ENCODE measurements at places on chromosomes 12 and 14.

- DNase-seq: no peak
Observed at GRCh38 chr12:69978020-69978419, 153.0 kb downstream of the MYRFL start.

GRCh38 chr12:28089338-28089737 is 100.9 kb upstream of the CCDC91 start:
- no peak for DNase-seq

GRCh38 chr14:90644882-90645281 is 171.3 kb downstream of the TTC7B start:
- no peak for DNase-seq

DNA sequence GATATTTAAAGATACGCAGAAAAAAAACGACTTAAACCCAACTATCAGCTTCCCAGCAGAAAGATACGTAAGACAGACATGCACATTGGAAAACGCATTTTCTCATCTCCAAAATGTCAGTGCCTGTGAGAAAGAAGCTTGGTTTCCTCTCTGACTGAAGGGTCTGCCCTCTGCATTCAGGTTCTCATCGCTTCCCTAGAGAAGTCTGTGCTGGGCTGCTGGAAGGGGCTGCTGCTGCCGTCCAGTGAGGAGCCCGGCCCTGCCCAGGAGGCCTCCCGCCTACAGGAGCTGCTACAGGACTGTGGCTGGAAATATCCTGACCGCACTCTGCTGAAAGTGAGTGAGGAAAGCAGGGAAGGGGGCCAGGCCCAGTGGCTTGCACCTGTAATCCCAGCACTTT is 4.7 kb upstream of the PFDN5 start:
- no peak for DNase-seq

- no peak for DNase-seq
Observed at GRCh38 chr12:89216211-89216952, 135.9 kb downstream of the DUSP6 start.
